ENCODE measurements at places on chromosomes 12 and 14.

DNA sequence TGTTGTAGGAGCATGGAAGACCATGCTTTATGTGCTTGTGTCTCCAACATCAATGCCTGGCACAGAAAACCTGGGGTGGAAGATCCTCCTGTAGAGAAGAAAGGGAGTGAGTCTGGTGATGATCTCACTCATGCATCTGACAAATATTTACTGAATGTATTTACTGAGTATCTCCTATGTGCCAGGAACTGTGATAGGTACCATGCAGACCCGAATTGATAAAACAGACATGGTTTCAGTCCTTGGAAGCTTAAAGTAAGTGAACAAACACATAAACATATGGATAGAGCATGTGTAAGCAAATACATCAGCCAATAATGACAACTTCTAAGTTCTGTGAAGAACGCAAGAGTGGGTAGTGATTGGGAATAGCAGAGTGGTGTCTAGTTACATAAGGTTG is 117.0 kb upstream of the CCDC198 start:
- no peak for DNase-seq

- no peak for DNase-seq
Measured at GRCh38 chr14:52607061-52607460, 54.4 kb downstream of the GPR137C start.

- no peak for DNase-seq
Measured at GRCh38 chr14:102708494-102708893, 68.8 kb upstream of the TRAF3 start.

GRCh38 chr12:1696800-1697199 is 5.9 kb downstream of the ADIPOR2 start:
- DNase-seq: no peak

- no peak for DNase-seq
Measured at GRCh38 chr12:33589576-33590114, 150.0 kb upstream of the SYT10 start.

DNA sequence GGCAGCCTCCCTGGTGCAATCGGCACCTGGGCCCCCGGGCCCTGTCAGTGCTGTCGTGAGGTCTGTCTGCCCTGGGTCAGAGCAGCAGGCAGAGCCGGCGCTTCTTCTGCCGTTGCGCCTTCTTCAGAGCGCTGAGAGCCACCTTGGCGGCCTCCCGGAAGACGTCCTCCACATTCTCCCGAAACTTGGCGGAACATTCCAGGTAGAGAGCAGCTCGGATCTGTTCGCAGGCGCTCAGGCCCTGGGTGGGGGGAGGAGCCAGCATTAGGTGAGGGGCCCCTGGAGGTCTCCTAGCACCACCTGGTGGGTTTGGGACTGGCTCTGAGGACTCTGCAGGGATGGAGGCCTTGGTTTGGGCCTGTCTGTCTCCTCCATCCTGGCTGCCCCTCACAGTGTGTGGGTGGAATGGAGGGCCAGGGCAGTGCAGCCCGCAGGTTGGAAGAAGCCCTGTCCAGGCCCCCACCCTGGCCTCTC is 14.0 kb downstream of the RHOF start:
- no peak for DNase-seq

DNA sequence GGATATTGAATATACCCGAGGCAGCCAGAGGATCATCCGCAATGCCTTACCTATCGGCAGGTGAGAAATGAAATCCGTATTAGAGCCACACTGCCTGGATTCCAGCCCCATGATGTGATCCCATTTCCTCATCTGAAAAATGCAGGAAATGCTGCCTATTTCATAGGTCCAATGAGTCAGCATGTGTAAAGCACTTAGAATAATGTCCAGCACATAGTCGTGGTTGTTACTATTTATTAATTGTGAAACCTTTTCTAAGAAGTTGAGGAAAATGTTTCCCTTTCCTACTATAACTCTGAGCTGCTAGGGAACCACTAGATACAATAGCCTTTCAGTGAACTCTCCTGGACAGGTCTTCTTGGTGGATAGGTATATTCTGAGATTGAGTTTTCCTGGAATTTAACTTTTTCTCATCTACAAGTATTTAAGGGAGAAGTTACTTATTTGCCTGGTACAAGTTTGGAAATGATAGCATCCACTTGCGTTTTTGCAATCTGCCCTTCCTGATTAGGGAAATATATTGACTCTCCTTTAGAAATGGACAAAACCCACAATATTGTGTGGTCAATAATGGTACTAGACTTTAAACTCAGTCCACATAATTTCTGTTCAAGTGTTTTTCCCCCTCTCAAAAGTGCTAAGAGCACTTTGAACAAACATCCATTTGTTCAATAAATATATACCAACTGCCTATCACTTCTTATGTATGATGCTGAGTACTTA is 12.2 kb downstream of the POLR3B start:
- DNase-seq: no peak

DNA sequence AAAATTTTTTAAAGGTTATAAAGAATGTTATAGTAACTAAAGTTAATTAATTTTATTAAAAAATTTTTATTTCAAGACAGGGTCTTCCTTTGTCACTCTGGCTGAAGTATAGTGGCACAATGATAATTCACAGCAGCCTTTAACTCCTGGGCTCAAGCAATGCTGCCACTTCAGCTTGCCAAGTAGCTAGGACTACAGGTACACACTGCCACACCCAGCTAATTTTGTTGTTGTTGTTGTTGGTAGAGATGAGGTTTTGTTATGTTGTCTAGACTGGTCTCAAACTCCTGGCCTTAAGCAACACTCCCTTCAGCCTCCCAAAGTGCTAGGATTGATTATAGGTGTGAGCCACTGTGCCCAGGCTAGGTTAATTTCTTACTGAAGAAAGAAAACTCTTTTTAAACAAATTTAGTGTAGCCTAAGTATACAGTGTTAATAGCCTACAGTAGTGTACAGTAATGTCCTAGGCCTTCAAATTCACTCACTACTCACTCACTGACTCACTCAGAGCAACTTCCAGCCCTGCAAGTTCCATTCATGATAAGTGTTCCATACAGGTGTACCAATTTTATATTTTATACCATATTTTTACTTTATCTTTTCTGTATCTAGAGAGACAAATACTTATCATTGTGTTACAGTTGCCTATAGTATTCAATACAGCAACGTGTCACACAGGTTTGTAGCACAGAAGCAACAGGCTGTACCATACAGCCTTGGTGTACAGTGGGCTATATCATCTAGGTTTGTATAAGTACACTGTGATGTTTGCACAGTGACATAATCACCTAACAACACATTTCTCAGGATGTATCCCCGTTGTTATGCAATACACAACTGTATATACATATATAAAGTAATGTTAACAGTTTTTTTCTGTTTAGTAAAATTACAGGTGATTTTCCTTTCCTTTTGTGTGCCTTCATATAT is 24.7 kb upstream of the DNAAF2 start:
- no peak for DNase-seq

- no peak for DNase-seq
Measured at GRCh38 chr14:101882141-101882935, 82.0 kb upstream of the DYNC1H1 start.

GRCh38 chr12:108699955-108700563 is 31.3 kb downstream of the CORO1C start:
- DNase-seq: no peak
